ENCODE measurements at places on chromosomes 7 and 10.

DNA sequence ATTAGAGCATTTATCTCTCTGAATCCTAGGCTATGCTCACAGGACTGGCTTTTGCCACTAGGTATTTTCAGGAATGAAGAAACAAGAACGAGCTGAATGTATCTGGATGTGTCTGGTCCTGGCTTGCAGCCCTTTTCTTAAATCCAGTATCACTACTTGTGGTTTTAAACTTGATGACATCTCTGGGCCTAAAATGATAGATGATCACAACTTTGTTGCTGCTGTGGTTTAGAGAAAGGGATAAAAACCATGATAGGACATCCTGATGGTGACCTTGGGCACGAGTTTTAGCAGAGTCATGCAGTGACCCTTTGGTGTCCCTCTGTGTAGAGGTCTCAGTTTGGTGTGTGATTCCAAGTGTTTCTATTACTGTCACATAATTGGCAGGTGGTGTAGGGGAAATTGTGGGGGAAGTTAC is 31.7 kb upstream of the SEMA3C start:
- DNase-seq, result no peak

DNA sequence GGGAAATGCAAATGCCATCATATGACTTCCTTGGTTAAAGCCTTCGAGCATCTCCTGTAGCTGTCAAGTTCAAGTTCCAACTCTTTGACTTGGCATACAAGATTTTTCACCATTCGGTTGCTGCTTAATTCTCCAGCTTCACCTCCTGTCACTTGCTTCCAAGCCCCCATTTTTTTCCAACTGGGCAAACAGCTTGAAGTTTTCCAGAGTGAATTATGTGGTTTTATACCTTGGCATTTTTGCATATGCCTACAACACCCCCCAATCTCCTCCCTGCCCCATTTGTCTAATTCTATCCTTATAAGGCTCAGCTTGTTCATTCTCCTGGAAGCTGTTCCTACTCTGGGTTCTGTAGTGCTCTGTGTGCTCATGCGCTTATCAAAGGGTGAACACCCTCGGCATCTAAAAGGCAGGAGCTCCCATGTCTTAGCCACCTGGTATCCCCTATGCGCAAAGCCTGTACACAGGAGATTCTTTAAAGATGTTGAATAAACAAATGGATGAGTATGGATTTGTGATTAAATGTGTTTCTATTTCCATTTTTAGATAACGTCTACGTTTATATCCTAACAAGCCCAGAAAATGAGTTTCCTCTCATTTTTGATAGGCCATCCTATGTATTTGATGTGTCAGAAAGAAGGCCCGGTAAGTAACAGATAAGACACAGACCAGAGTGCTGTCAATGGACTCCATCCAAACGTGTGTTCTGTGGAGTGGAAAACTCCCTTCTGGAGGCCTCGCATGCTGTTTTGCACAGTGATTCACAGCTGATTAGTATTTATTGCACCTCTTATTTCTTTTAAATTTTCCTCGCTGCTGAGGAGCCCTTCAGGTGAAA is 52.5 kb downstream of the CDHR3 start:
- no peak for DNase-seq

GRCh38 chr7:88217675-88218428 is 2.0 kb downstream of the SRI start:
- DNase-seq, result no peak

GRCh38 chr10:87776328-87776727 is 41.7 kb downstream of the ATAD1 start:
- DNase-seq, result no peak

- no peak for DNase-seq
Measured at GRCh38 chr10:28807760-28808613, 130.7 kb downstream of the BAMBI start.

DNA sequence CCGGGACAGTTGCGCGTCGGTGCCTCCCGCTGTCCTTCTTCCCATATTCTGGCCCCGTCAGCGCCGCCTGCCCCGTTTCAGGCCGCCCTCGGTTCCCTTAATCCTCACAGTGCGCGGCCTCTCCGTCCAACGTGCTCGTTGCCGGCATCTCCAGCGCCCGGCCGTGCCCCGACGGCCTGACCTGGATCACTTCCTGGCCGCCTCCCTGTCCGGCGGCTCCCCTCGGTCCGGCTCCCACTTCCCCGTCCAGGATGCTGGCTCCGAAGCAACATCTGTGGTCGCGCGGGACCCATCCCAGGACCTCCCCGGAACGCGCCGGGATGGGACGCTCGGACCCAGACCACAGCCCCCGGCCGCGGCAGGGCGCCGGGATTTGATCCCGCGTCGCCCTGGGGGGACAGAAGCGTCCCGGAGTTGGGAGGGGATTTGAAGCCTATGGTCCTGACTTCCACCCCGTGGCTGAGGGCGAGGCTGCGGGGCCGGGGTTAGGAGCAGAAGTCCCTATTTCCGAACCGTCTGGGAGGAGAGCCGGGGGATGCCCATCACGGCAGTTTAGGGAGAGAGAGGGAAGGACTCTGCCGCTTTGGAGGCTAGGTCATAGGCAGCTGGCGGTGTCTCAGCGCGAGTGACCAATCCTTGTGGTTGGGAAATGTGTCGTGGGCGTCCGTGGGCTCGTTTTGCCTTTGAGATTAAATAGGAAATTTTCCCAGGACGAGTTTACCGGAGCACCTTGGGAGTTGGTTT is 53.8 kb downstream of the KCTD7 start:
- peak; percentile 27 for DNase-seq

- DNase-seq, result no peak
Measured at GRCh38 chr7:2688409-2689342, 674 bp downstream of the AMZ1 start.

DNA sequence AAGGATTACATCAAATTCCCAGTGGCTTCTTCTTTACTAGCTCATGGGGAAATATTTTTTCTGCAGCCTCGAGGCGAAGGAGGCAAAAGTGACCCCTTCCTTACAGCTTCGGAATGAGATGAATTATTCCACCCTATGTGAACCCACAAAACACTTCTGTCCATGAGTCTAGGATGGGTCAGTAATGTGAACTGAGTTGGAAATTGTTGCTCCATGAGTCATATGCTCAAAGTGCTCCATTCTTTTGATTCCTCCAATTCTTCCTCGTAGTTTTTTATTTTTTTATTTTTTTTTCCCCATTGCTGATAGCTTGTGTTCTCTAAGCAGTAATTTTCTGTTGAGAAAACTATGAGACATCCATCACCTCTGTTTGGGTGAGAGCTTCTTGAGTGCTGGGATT is 31.7 kb upstream of the FAM204A start:
- DNase-seq, result peak; percentile 70

DNA sequence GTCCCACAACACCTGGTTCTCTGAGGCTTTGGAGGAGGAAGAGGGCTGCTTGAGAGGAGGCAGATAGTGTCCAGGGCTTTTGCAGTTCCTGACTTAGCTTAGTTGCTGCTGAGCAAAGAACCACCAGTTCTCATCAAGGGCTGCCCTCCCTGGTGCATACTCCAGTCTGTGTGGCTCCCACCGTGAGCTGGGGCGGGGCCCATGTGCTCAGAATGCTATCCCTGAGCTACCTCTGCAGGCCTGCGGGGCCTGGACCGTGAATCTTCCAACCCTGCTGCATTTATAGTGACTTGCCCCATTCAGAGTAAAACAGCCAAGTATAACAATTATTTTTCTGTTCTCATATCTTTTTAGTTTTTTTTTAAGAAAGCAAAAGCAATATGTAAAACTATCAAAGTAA is 49.2 kb downstream of the TACR2 start:
- DNase-seq, result no peak

- DNase-seq, result peak; percentile 21
Measured at GRCh38 chr10:132942101-132943057, at the start of gene CFAP46. Gene CFAP46, minus strand, starts transcription at chr10:132942570. Its CDS starts 86 bp downstream, at chr10:132942484.

DNA sequence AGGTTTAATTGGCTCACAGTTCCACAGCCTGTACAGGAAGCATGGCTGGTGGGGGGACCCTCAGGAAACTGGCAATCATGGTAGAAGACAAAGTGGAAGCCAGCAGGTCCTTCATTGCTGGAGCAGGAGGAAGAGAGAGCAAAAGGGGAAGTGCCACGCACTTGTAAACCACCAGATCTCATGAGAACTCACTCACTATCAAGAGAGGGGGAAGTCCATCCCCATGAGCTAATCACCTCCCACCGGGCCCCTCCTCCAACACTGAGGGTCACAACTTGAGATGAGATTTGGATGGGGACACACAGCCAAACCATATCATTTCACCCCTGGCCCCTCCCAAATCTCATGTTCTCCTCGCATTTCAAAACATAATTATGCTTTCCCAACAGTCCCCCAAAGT is 171.9 kb upstream of the CACNA2D1 start:
- no peak for DNase-seq

DNA sequence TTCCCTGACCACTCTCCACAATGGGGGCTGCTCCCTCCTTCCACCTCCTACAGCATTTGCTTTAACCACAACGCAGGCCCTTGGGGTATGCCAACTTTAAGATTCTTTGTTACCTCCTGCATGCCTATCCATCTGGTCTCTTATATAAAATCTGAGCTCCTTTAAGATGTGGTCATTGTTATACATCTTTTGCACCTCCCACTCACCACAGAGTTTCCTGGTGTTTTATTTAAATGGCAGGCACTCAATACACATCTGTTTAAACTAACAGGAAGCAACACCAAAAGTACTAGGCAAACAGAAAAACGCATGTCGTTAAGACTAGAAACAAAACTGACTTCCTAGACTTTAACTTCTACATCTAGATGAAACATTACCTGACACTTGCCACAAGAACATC is 36.3 kb downstream of the SLC25A13 start:
- DNase-seq, result peak; percentile 47

DNA sequence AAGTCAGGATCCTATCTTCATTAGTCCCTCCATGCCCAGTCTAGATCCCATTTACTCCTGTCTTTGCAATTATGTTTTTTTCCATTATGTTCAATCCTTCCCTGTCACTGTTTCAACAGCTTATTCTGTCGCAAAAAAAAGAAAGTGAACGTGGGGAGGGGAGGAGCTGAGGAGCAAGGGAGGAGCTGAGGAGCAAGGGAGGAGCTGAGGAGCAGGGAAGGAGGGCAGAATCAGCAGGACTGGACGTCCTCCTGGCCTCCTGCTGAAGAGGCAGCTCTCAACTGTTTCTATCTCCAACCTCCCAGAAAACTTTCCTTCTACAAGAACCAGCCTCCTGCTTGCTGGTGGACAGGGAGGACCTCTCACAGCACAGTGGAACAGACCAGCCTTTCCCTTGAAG is 26.0 kb downstream of the LARP4B start:
- peak; percentile 12 for DNase-seq

GRCh38 chr10:122495406-122496340 is 34.3 kb downstream of the HTRA1 start:
- no peak for DNase-seq

- DNase-seq, result no peak
Measured at GRCh38 chr10:124392626-124393342, 25.9 kb downstream of the OAT start.

GRCh38 chr10:7146189-7146588 is 264.6 kb downstream of the SFMBT2 start:
- DNase-seq, result no peak
